ENCODE measurements at places on chromosomes 12 and 14.
A peak's percentile ranks its signal among the peaks of the same experiment; 100 is the strongest.

DNA sequence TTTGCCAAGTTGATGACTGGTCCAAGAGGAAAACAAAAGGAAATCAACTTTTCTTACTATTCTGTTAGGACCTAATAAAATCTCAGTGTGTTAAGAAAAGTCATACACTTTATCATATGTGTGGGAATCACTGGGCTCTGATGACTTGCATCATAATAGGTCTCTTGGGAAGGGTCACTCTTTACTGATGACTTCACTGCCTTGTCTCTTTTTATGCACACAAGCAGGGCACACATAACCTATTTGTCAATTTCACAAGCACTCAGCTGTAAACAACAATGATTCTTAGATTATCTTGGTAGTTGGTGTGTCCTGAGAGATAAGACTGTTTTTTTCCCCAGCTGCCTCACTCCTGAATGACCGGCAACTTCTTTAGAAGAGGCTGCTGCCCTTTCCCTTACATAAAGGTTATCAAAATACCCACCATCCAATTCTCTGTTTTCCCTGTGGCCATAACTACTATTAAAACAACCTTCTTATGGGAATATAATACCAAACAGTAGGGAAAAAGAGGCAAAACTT is 50.9 kb upstream of the INSM2 start:
- no peak for DNase-seq

GRCh38 chr14:65103150-65103760 is 938 bp upstream of the MAX start:
- no peak for DNase-seq

- peak; percentile 81 for DNase-seq
These were observed 65.8 kb downstream of the GALNT16 start for GRCh38 chr14:69325646-69326265.

DNA sequence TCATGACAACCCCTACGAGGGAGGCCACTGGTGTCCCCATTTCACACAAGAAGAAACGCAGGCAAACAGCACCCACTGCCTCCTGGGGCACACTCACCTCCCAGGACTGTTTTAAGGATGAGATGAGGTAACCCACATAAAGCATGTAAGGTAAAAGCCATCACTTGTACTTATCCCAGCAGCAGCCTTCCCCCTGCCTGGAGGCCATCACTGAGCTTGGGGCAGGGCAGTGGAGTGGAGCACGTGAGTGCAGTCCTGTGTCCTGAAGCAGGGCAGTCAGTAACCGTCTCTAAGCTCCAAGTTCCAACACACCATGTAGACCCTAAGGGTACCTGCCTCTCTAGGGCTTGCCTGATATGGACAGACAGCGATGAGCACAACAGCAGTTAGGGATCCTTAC is 1.7 kb downstream of the POLE start:
- DNase-seq: no peak

DNA sequence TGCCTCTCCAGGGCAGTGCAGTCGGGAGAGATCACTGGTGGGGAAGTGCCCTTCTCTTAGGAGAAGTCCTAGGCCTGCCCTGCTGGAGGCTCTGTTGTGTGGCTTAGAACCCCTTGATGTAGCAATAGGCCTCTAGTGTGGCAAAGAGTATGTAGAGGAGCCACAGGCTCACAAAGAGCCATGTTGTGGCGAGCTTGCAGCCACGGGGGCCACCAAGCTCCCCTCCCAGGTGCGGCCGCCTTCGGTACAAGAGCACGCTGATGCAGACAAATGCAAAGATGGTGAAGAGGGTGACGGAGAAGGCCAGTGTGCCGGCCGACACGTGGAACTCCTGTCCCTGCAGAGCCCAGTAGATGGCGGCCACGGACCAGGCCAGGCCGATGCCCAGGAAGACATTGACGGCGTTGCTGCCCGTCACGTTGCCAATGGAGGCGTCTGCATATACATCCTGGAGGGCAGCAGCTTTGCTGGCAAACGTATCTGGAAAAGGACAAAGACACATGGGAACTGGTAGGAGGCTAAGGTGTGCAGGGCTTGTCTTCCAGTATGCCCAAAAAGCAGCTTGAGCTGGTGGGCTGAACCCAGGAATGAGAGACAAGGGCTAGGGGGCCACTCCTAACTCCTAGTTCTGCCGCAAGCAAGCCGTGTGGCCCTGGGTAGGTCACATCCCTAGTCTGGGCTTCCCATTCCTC is 142.8 kb downstream of the SLC8A3 start:
- peak; percentile 92 for DNase-seq
